ENCODE measurements at places on chromosomes 1 and 21.

- DNase-seq: no peak
Measured at GRCh38 chr1:84163123-84163931, 19.3 kb downstream of the PRKACB start.

DNA sequence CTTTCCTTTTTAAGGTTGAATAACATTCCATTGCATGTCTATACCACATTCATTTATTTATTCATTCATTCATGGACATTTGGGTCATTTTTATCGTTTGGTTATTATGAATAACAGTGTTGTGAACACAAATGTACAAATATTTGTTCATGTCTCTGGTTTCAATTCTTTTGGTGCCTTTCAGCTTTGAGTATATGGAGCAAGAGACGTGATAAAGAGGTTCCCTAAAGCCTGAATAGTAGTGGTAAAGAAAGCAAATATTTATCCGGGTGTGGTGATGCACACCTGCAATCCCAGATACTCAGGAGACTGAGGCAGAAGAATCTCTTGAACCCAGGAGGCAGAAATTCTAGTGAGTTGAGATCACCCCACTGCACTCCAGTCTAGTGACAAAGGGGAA, 5.3 kb upstream of the RLF start:
- DNase-seq: no peak

- no peak for DNase-seq
Measured at GRCh38 chr1:10433790-10434189, 3.6 kb downstream of the CENPS start.

GRCh38 chr1:51301844-51302162, 28.6 kb downstream of the TTC39A start:
- no peak for DNase-seq

- no peak for DNase-seq
Measured at GRCh38 chr1:217089361-217090014, 366.3 kb upstream of the ESRRG start.

DNA sequence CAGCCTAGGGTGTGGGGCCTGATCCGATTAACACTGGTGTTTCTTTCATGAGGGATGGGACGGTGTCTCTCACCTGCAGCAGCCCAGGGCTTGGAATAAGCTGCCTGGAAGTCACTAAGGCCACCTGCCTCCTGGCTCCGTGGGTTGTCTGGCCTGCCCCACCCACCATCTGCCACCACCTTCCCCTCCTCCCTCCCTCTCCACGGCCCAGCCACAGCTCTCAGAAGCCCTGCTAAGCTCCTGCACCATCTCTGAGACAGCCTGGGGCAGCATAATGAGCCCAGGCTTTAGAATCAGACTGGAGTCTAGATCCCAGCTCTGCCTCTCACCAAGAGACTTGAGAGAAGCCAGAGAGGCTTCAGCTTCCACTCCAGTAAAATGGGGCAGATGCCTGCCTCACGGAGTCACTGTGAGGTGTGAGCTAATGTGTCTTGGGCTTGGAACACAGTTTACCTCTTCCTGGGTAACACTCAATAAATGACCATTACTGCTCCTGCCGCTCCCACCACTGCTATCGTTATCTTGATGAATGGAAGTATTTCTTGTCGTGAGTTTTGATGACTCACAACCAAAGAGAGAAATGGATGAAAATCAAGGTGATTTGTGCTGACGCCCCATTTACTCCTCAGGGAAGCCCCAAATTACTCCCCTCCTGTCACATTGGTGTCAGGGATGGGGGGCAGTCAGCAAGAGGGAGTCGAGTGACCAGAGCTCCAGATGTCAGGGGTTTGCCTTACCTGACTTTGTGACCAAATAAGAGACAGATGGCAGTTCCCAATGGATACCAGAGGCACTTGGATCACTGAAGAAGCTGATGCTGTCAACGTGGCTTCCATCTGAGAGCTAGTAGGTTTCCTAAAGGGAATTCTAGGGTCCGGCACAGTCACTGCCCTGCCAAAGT, 23.5 kb upstream of the C1QA start:
- DNase-seq: no peak

DNA sequence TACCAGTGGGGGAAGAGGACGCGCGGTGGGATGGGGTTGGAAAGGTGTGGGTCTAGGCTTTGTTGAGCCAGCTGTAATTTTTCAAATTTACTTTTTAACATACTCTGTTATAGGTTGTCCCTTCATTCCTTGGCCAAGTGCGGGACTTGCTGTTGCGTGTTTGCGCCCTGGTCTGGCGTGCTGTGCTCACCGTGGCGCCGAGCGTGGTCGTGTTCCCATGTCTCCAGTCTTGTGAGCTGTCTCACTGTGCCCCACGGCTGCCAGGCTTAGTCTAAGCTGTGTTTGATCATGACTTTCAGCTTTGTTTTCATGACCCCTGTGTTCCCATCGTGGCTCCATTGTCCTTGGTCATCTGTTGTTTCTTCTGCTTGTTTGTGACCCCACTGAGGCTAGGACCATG, 26.0 kb downstream of the TRAPPC10 start:
- no peak for DNase-seq

Measured in vagina (tissue), 2 donors.